Stimulated activated CD8-positive, alpha-beta memory T cell treated with anti-CD3 and anti-CD28 coated beads, Interleukin-4, amount 100 ng/mL, for 1 hour (primary cell): ENCODE measurements at places on chromosomes 7 and 10.

DNA sequence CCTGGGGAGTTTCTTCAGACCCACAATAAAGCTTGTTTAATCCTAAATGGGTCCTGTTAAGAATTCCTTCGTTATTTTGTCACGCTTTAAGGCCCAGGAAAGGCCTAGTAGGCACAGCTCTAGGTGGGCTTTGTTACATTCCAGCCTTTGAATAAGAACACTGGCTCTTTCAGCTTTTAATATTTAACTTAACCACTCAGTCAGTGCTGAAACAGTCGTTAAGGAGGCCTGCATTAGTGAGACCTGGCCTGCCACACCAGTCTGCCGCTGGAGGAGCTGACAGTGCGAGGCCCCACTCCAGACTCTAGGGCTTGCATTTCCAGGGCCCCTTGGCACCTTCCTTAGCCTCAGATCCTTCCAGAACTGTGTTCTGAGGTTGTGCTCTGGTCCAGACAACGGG, 351.4 kb downstream of the GLRX3 start:
- no peak for DNase-seq

GRCh38 chr7:134533288-134533771, 6.0 kb downstream of the AKR1B10 start:
- DNase-seq: no peak

DNA sequence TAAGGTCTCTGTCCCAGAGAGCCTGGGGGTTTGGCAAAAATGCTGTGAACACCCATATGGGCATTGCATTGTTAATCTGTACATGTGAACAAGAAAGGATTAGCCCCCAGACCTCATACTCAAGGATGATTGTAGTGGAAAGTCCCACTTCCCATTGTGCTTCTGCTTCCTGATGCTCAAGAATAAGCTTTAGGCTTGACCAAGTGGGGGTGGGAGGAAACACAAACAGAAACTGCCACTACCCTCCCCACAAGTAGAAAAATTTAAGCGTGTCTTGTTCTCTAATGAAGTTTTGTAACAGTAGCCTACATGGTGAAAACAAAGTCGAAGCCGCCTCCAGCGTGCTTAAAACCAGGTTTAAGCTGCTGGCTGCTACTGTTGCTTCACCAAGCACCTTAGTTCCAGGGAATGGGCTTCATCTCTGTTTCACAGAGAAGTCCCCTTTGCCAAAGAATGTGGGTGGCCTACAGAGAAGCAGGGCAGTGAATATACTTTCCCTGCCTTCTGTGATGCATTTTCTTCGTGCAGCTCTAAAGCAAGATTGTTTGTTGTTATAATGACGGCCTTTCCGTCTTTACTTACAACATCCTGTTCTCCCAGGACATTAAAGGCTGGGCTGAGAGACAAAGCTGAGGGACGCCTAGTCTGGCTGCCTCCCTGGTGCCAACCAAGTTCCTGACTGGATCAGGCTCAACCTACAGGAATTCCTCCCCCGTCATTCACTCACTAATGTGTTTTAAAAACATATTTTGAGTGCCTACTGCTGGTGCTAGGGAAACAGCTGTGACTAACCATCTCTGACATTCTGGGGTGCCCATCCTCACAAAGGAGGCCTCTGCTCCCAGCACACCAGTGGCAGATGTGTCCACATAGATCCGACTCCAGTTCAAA, 32.1 kb upstream of the CCSER2 start:
- DNase-seq: no peak

- no peak for DNase-seq
Observed at GRCh38 chr7:148611692-148612091, 21.1 kb downstream of the C7orf33 start.

DNA sequence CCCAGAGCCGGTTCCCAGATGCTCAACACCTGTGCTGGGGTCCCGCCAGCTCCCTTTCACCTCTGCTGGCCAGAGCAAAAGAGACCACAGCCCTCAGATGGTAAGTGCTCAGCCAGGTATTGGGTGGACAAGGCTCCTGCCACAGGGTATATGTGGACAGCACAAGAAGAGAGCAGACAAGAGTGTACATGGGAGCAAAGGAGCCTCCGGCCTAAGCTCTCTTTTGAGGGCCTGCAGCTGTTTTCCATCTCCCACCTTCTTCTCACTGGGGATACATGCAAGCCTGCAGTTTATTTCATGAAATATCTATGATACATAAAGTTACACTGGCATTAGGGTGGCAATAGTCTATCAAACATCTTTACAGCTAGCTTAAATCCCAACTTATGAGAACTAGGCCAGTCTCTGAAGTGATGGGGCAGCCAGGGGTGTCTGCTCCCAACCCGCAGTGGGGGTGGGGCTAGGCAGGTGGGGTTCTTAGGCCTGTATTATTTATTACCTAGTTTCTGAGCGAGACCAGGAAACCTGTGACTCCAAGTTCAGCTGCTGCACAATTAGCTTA, 50.4 kb upstream of the DDC start:
- DNase-seq: no peak

DNA sequence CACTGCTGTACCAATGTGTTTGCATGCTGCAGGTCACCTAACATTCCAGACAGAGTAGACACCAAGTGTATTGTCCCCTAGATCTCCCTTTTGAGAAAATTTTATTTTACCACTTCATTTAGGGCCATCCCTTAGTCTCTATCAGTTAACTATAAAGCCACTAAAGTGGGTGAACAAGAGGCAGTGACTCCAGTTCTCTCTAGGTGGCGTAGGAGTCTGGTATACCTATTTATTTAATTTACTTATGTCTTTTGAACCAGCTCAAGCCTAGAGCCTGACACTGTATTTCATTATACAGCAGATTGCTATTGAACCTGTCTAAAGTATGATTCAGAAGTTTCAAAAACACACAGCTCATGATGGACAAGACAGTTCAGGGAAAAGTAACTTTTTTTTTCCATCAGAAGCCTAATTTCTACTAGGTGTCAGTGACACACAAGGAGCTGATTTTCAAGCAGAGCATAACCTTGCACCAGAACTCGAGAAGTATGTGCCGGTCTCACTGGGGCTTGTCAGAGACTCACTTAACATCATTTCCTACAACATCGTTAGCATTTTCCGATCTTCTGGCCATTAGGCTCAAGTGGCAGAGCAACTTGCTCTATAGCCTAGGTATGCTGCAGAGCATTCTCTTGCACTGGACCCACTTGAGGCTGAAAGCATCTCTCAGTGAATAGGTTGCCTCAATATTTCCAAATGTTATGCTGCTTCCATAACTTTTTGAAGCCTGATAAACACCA, 175.4 kb downstream of the CDC14C start:
- no peak for DNase-seq

DNA sequence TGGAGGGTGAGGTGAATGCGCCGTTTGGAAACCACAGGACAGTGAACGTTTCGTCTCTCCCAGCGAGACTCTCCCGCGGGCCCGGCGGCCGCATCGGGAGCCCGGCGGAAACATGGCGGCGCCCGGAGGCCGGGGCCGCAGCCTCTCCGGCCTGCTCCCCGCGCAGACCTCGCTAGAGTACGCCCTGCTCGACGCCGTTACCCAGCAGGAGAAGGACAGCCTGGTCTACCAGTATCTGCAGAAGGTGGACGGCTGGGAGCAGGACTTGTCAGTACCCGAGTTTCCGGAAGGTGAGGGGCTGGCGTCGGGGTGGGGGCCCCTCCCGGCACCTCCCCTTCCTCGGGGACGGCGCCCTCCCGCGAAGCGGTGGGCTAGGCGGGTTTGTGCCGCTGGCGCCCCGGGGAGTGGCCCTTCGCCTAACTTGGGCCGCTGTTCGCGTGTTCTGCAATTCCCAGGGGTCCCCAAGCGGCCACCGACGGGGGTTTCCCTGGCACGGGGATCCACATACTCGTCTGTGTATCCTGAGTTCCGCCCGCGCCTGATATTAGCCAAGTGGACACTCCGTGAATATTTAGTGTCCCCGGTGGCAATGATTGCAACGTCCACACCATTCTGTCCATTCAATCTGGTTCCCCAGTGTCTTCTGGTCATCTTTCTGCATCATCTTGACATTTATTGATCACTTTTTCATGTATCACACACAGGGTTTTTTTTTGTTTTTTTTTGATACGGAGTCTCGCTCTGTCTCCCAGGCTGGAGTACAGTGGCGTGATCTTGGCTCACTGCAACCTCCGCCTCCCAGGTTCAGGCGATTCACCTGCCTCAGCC, 514 bp downstream of the NHLRC2 start:
- no peak for DNase-seq

GRCh38 chr7:105963038-105963667, at the start of gene CDHR3:
CDHR3 (plus strand) TSS chr7:105963264; CDS start chr7:105963319, 55 bp downstream.
- DNase-seq: no peak

DNA sequence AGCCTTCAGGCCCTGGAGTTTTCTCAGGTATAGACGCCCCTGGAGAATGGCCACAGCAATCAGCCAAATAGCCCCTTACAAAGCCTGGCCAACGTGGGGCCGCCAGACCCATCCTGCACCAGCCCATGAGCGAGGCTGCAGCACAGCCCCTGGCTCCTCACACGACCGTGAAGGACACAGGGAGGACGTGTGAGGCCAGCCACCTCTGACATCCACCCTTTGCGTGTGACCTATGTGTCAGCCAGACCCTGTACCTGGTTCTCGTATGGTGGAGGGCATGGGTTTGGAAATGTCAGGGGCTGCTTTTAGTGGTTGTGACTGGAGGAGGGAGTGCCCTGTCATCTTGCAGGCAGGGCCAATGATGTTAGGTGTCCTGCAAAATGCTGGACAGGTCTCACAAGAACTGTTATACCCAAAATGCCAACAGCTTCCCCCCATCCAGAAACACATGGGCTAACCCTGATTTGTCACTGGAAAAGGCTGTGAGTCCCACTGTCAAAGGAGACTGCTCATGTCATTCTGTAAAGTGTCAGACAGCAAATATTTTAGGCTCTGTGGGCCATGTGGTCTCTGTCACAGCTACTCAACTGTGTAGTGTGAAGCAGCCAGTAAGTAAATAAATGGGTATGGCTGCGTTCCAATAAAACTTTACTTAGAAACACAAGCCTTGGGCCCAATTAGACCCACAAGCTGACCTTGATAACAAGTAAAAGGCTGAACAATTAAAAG, 30.0 kb downstream of the NOD1 start:
- no peak for DNase-seq

- DNase-seq: no peak
Observed at GRCh38 chr10:68955355-68955831, 577 bp upstream of the DDX21 start.

DNA sequence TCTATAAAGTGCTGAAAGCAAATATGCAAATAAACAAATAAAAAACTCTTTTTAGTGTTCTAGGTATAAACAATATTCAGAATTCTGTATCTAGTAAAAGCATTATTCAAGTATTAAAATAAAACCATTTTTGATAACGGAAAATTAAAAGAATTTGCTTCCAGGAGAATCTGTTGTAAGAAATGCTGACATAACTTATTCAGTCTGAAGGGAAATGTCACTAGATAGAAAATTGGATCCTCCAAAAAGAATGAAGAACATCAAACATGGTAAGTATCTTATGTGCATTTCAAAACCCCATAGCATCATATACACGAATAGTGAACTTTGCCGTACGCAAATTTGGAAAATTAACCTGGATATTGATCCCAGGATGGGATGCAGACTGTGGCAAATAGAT, 506.7 kb downstream of the GLRX3 start:
- no peak for DNase-seq

DNA sequence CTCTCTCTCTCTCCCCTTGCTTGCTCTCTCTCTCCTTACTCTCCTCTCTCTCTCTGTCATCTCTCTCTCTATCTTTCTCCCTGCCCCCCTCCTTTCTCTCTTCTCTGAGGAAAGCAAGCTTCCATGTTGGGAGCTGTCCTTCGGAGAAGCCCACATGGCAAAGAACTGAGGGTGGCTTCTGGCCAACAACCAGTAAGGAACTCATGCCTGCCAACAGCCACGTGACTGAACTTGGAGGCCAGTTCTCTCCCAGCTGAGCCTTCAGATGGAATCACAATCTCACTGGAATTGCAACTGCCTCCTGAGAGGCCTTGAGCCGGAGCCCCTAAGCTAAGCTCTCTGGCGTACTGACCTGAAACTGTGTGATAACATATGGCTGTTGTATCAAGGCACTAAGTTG, 12.0 kb upstream of the DHTKD1 start:
- DNase-seq: no peak

DNA sequence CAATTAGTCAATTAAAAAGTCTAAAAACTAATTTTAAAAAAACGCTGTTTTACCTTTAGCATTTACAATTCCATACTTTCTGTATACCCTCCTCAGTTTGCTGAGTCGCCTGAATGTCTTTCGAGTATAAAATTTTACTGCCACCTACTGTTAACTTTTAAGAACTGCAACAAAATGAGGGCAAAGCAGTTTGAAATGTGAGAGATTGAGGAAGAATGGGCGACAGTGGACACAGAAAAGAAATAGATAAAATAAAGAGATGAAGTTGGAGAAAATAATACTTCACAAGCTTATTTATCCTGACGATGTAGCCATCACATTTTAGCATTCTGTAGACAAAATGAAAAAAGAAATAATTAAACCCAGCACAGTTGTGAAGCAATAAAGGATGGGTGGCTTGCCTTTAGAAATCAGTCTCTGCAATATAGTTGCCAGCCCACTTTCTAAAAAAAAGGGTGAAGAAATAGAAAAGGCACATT, 110.8 kb upstream of the PTN start:
- DNase-seq: no peak

- no peak for DNase-seq
Observed at GRCh38 chr10:86632009-86632800, 22.1 kb upstream of the OPN4 start.

GRCh38 chr10:3136763-3137611, 35.6 kb downstream of the PITRM1 start:
- no peak for DNase-seq
